Fibroblast of upper back skin (primary cell): ENCODE measurements at places on chromosomes 4 and X.
A peak's percentile ranks its signal among the peaks of the same experiment; 100 is the strongest.

GRCh38 chr4:60812811-60813210, 387.3 kb upstream of the ADGRL3 start:
- no peak for DNase-seq

DNA sequence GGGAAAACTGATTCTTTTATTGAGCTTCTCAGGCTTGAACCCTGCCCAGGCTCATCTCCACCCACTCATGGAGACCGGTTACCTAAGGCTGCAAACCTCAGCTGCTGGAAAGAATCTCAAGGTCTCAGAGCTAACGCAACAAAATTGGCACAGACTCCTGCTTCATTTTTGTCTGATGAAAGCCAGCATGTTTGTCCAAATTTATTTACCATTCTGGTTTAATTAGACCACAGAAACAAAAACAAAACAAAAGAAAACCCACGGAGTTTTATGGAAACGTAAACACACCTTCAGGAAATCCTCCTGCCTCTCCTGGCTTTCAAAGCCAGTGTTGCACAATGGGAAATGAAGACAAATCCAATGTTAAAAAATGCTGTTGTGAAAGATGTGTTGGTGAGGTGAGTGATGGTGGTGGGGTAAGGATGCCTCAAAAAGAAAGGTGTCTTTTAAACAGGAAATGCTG, 56.4 kb upstream of the PDLIM3 start:
- no peak for DNase-seq

DNA sequence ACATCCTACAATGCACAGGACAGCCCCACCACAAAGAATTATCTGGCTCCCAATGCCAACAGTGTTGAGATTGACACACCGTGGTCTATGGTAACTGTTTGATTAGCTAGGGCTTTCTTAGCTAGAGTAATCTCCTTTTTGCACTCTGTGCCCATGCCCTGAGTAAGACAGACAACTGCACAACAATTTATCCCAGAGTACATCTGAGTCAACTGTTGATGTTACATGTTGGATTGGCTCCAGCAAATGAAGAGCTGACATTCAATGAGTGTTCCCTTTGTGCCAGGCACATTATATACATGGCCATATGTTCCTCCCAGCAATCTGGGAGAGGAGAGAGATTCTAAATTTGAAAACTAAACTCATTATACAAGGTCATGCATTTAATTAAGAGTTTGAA, 3.9 kb upstream of the FAM9C start:
- peak; percentile 33 for DNase-seq

GRCh38 chrX:10759141-10759799, 138.9 kb upstream of the MID1 start:
- peak; percentile 11 for DNase-seq

DNA sequence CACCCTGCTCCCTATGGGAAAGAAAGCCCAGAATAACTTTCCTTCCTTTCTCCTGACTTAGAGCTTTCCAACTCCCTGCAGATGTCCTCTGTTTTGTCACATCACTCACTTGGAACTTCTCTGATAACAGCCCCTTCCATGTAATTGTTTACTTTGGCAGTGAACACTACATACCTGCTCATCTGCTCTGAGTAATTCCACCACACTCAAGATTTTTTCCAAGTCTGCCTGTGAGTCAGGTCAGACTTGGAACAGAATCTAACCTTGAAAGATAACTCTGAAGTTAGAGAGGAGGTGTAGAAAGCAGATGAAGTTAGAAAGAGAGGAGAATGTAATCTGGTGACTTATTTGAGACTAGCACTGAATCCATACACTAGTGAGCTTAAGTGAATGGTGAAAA, 7.4 kb downstream of the MAGEB10 start:
- peak; percentile 54 for DNase-seq

GRCh38 chrX:17412692-17413091, 37.7 kb downstream of the NHS start:
- peak; percentile 82 for DNase-seq

- DNase-seq, result peak; percentile 75
Measured at GRCh38 chr4:181646864-181647263, 596.3 kb upstream of the TENM3 start.

DNA sequence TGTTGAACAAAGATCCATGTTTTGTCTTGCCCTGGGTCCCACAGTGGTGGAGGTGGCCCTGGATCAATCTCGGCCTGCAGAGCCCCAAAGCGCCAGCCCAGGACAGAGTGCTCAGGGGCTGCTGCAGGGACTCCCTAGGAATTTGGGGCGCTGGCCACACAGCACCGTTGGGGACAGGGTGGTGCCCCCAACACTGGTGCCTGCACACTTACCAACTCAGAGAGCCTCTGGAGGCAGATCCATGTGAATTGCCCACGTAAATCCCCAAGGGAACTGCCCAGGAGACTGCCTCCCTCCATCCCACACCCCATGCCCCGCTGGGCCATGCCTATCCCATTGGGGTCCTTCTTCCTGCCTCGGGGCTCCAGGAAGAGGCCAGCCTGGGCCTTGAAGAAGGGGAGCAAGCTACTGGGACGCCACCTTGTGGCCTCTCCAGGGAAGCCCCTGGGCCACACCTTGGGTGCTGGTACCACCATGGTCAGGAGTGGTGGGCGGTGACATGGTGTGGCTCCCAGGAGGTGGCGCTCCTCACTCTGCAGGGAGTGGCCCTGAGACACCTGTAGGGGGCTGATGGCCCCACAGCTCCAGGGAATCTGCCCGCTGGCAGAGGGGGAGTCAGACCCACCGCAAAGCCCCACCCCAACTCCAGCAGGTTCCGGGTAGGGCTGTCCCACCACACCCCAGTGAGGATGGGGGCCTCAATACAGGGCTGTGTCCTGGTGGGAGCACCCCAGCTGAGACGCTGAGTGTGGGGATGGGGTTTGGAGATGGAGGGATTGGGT, 22.8 kb downstream of the CFAP99 start:
- DNase-seq, result peak; percentile 38

GRCh38 chrX:19615361-19615910, 100.1 kb upstream of the MAP3K15 start:
- DNase-seq, result no peak

- DNase-seq, result no peak
Measured at GRCh38 chr4:8191136-8191747, 7.8 kb upstream of the SH3TC1 start.

GRCh38 chr4:101086801-101087586, 260.3 kb downstream of the PPP3CA start:
- DNase-seq, result no peak

- DNase-seq, result no peak
Measured at GRCh38 chr4:39609454-39609931, 29.2 kb downstream of the SMIM14 start.

DNA sequence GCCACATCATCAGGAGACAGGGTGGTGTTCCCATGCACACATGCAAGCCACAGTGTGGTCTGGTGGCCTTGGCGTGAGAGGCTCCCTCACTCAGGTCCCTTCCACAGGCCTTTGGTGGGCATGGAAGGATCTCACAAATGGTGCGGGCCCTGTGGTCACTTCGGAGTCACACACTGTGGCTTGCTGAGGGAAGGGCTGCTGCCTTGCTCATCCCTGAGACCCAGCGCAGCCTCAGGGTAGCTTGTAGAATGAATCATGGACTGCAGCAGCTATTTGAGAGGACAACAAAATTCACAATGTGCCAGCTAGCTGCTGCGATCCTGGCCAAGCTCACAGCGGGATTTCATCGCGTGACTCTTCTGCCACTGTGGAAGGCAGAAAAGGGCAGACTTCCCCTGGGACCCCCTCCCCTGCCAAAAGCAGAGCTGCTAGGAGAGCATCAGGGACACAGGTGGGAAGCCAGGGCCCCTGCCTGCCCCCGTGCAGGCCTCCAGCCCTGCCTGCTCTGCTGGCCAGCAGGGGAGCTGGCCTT, 106.4 kb downstream of the ABLIM2 start:
- DNase-seq, result no peak

DNA sequence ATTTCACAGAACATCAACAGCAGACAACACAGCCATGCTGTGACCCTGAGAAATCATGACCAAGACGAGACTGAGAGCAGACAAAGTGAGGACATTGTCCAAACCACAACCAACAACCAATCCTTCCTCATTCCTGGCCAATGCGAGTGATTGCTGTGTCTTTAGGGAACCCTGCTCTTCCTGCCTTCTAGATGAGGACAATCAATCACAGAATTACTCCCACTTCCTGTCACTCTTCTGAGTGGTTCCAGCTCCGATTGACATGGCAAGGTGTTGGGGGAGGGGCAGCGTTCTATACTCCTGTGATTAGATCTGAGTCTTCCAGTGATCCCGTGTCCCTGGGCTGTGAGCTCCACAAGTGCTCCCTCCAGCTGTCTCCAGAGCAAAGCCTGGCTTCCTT, 227.8 kb downstream of the STIM2 start:
- DNase-seq, result no peak

DNA sequence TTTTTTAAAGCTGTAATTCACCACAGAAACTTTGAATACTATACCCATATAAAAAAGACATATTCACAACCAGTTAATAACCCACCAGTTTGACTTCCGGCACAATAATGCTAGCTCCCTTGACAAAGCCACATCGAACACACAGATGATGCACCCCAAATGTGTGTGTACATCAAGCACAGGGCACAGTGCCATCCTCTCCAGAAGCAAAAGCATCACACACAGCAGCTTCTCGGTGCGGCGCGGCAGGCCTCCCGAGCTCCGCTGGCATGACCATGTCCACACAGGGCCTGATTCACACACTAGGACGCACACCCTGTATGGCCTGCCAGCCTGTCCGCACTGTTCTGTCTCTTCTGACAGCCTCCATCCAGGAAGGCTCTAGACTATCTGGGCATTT, 88.0 kb downstream of the LEF1 start:
- DNase-seq, result no peak

- no peak for DNase-seq
Measured at GRCh38 chr4:128542047-128542446, 254.4 kb upstream of the PGRMC2 start.

GRCh38 chr4:55947912-55948725, 626 bp upstream of the CEP135 start:
- DNase-seq, result peak; percentile 96

- DNase-seq, result no peak
Measured at GRCh38 chrX:97909245-97909644, 1025.5 kb downstream of the RPA4 start.

DNA sequence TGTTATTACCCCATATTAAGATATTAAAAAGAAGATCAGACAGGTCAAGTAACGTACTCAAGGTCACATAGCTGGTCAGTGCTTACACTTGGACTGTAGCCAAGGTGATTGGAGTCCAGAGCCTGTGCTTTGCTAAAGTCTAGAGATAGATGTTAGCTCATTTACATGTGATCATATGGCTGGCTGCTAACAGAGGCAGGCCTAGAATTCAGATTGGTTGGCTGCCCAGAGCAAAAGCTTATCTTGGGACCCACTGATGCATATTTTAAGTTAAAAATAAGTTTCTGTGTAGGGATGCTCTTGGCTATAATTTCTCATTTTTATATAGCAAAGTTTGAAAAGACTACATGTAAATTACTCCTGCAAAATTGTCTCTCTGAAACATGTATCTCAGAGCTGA, 18.1 kb upstream of the EXOC1L start:
- DNase-seq, result no peak

- DNase-seq, result no peak
Measured at GRCh38 chr4:41329361-41329760, 72.6 kb downstream of the UCHL1 start.

- no peak for DNase-seq
Measured at GRCh38 chrX:38614485-38614884, 53.1 kb downstream of the TSPAN7 start.

DNA sequence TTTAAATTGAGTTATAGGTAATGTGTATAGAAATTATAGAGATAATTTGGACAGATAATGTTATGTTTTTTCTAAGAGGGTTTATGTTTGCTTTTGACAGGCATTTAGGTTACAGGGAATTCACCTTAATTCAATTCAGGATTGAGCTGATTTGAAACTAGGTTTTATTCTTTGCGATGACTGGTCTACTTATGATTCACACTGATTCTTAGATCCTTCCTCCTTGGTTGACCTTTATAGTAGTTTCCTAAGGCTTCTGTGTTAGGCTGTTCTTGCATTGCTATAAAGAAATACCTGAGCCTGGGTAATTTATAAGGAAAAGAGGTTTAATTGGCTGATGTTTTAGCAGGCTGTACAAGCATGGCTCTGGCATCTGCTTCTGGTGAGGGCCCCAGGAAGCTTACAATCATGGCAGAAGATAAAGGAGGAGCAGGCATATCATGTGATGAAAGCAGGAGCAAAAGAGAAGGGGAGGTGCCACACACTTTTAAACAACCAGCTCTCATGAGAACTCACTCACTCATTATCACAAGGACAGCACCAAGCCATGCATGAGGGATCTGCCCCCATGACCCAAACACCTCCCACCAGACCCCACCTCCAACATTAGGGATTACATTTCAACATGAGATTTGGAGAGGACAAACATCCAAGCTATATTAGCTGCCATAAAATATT, 155.0 kb upstream of the SFRP2 start:
- DNase-seq, result no peak
